IMR-90 (cell line): ENCODE measurements at places on chromosomes 1 and 21. TPM values are rescaled to one million over a fixed set of nuclear protein-coding genes. Genes with fewer than 3 reads are reported as not detected.
A peak's percentile ranks its signal among the peaks of the same experiment; 100 is the strongest.

- DNase-seq = no peak
- H3K36me3 ChIP-seq = no peaks in the 10 kb centered on the region
- H3K27me3 ChIP-seq = no peaks in the 10 kb centered on the region
- no peak overlapping the region for H3K27ac ChIP-seq
- no peaks in the 10 kb centered on the region for H3K4me1 ChIP-seq
These were observed 179.0 kb downstream of the SLC35F3 start for GRCh38 chr1:234083460-234083859.

The OR2G6 gene
- not detected in 2 replicates for total RNA-seq

DNA sequence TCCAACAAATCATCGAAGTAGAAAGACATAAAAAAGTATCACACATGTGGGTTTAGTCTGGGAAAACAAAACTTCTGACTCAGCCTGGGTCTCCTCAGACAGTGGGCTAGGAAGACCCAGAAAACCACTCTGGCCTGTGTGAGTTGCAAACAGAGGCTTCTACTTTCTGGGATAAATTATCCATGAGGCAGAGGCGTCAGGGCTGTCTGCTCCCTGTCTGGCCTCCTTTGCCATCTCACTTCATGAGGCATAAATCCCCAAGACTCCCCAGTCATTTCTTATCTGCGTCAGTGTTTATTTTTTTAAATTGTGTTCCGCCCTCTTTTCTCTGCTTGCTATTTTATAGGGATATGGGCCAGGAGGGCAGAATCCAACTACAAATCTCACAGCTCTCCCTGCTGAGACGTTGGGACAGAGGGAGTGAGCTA lies 80.6 kb upstream of the TRABD2B start:
- DNase-seq = no peak
- H3K27ac ChIP-seq = no peak overlapping the region
- no peaks in the 10 kb centered on the region for H3K4me1 ChIP-seq
- no peaks in the 10 kb centered on the region for H3K36me3 ChIP-seq
- H3K27me3 ChIP-seq = no peaks in the 10 kb centered on the region

- peaks cover 3% of the 10 kb centered on the region; the same call in 1 of the 2 replicates for H3K27me3 ChIP-seq
- peaks cover 2% of the 10 kb centered on the region; the same call in 1 of the 2 replicates for H3K4me1 ChIP-seq
- H3K27ac ChIP-seq = no peak overlapping the region
- DNase-seq = no peak
These were observed 10.9 kb upstream of the HES5 start for GRCh38 chr1:2540816-2541492.

The RUNX3 gene
- not detected in 2 replicates for total RNA-seq

DNA sequence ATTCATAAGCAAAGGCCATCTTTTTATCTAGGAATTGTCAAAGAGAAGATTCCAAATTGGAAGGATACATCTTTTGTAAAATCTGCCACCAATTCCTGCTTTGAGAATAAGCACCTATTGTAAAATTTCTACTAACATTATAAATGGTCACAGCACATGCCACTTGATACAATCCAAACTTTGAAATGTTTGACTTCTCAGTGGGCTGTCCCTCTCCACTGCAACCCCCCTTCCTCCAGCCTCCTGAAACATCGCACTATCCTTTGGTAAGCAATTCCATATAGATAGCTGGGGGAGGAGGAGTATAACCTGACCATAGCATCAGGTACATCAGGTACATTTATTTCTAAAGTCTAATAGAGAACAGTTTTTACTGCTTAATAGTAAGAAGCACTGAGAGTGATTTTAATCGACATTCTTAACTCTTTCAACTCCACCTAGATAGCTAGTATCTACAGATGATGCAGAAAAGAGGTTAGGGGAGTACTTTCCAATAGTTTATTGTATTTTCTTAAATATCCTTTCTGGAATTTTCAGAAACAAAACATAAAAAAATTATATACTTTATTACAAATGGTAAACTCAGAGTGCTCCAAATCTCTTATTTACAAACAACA lies 2.9 kb downstream of the JUN start:
- peak; percentile 16 for DNase-seq
- H3K36me3 ChIP-seq = peaks cover 17% of the 10 kb centered on the region
- peaks cover 6% of the 10 kb centered on the region for H3K4me1 ChIP-seq
- no peak overlapping the region for H3K27ac ChIP-seq
- peak overlapping the region; percentile 98 for H3K4me3 ChIP-seq

- no peaks in the 10 kb centered on the region for H3K27me3 ChIP-seq
- no peak overlapping the region for H3K27ac ChIP-seq
- H3K4me3 ChIP-seq = no peak overlapping the region
- no peaks in the 10 kb centered on the region for H3K36me3 ChIP-seq
These were observed 25.5 kb downstream of the RGS7 start for GRCh38 chr1:241331328-241332036.

GRCh38 chr1:197911857-197912696 lies 5.1 kb upstream of the LHX9 start:
- peaks cover 14% of the 10 kb centered on the region; the same call in 1 of the 2 replicates for H3K4me1 ChIP-seq
- H3K27ac ChIP-seq = no peak overlapping the region
- peaks cover 96% of the 10 kb centered on the region for H3K27me3 ChIP-seq
- no peaks in the 10 kb centered on the region for H3K36me3 ChIP-seq

The C1orf116 gene
- under 0.01 TPM in 1 of 2 replicates, not detected in the other for total RNA-seq

The BGLAP gene
- not detected in 2 replicates for total RNA-seq

DNA sequence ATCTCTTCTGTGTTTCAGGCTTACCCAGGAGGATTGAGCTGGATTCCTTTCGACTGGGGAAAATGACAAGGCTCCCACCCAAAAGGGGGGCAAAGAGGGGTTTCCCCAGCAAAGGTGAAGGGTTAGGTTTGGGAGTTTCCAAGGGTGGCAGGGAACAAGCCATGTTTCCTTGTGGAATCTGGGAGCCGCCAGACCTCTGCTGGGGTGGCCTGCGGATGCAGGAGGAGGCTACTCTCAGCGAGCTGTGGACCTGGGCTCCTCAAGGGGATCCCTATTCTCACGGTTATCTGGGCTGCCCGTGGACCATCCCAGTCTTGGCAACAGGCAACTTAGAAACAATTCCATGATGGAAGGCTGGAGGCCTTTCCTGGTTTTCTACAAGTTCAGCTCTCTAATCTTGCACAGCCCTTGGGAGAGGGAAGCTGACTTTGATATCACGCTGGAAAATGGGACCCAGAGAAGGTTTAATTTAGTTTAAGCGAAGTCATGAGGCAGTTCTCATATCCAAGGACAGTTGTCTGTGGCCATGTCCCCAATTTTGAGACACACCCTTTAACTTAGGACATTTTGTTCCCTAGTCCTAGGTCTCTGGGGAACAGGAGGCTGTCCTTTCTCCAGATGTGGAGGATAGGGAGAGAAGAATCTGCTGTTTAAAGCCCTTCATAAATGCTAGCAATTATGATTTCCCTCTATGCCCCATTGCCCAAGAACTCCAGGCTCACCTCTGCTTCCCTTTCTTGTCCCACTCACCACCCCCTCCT lies 24.7 kb upstream of the STUM start:
- peaks cover 15% of the 10 kb centered on the region for H3K27me3 ChIP-seq
- H3K4me3 ChIP-seq = no peak overlapping the region
- no peaks in the 10 kb centered on the region for H3K36me3 ChIP-seq
- no peak for DNase-seq
- no peak overlapping the region for H3K27ac ChIP-seq
